NCI-H1417 treated with DMSO at 0.1 percent for 48 hours (cell line): ENCODE measurements at places on chromosomes 16 and 17.
A peak's percentile ranks its signal among the peaks of the same experiment; 100 is the strongest.

DNA sequence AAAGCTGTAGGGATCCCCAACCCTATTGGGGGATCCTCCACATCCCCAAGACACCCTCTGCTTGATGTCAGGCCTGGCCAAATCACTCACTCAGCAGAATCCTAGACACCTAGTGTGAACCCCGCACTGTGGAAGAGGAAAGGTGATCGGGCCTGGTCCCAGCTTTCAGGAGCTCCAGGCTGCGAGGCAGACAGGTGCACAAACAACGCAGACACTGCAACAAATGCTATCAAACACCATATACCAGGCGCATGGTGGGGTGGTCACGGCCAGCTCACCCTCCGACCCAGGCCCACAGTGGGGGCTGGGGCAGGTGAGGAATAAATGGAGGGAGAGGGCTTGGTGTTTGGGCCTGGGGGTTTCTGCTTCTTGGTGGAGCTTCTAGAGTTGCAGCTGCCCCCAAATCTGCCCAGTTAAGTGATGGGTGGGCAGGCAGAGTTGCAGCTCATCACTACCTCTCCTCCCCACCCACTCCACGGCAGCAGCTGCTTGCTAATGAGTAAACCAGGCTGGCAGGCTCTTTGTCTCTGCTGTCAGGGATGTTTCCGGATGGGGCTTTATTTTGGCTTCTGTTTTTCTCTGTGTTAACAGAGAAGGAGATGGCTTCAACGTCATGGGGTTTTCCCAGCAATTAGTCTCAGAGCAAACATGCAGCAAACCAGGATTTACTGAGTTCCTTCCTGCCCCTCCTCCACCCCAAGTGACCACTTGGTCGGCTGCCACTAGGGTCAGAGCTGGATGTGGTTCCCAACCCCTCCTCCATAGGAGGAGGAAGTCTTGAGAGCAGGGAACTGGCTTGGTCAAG, 46.6 kb downstream of the PECAM1 start:
- peak; percentile 53 for DNase-seq

DNA sequence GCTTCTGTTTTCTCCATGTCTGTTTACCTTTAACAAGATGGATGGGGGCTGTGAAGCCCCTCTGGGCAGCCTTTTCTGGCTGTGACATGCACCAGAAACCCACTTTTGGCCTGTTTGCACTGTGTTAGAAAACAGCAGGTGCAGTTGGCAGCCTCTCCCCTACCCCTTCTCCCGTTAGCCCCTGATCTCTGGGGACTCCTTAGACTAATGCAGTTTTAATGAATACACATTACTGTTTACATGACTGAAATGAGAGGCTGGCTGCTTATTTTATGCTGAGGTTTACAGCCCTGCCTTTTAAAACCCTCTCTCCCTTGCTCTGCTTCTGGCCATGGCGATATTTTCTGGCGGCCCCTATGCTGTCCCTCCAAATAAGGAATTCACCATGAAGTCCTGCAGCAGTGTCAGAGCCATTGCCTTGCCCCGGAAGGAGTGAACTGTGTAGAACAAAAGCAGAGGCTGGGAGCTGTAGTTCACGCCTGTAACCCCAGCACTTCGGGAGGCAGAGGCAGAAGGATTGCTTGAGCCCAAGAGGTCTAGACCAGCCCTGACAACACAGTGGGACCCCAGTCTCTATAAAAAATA, 79.3 kb downstream of the PRKCB start:
- no peak for DNase-seq

DNA sequence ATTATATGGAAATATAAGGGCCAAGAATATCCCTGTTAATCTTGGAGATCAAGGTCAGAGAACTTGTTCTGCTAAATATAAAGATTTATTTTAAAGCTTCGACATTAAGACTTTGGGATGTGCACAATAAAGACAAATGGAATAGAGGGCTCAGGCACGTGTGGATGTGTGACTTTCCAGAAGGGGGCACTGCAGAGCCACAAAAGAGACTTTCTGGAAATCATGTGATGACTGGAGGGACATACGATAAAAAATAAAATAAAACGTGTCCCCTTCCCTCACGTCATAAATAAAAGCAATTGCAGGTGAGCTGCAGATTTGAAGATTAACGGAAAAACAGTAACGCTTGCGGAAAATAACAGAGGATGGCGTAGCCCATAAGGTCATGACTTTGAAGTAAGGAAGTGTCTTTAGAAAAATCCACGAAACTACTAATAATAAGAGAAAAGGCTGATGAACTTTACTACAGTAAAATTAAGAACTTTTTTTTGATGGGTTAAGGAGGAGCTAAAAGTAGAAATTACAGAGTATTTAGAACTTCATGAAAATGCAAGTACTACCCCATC, 9.4 kb upstream of the ENGASE start:
- no peak for DNase-seq

DNA sequence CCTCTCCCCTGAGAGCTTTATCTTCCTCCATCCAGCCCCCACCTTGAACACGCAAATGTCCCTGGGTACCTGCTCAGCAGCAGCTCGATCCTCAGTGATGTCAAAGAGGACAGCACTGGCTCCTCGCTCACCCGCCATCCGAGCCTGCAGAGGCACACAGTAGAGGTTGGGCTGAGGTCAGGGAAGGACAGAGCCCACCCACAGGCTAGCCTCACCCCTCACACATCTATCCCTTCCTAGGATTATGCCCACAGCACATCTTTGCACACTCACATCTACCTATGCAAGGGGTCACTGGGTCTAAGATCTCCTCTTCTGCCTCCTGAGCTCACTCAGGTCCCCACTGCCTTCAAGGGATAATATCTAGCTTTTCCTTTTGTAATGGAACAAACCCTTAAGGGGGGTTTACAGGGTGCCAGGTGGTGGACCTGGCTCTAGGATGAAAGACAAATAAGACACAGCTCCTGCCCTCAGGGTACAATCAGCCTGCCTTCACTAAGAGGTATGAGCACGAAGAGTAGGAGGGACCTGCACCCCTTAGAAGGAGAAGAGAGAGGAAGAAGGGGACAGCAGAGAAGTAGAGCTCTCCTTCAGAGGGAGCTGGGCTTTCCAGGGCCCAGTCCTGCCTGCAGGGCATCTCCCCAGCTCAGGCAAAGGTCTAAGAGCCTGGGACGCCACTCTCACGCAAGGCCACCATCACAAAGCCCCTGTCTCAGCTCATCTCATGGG, 11.6 kb upstream of the SUPT4H1 start:
- DNase-seq = no peak

DNA sequence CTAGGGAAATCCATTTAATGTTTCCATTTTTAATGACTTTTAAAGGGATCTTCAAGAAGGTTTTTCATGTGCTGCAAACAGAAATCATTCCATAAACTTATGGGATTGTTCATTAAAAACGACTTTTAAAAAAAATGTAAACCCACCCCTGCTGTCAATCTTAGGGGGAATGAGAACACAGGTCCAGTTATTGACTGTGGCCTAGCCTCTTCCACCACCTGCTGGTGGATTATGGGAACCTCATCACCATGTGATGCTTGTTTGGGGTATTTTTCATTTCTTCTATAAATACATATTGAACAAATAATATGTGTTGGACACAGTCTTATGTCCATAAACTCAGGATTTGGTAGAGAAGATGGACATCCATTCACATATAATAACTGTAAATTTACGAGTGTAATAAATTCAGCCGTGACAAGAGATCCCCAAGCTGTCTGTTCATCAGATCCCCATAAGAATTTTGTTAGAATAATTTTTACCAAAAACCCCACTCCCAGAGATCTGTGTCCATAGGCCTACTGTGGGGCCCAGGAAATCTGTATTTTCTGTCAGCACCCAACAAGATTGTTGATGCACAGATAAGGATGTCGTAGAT, 42.0 kb upstream of the TMC5 start:
- DNase-seq = peak; percentile 36

GRCh38 chr17:16342979-16343378, 10.3 kb downstream of the CENPV start:
- DNase-seq = no peak

DNA sequence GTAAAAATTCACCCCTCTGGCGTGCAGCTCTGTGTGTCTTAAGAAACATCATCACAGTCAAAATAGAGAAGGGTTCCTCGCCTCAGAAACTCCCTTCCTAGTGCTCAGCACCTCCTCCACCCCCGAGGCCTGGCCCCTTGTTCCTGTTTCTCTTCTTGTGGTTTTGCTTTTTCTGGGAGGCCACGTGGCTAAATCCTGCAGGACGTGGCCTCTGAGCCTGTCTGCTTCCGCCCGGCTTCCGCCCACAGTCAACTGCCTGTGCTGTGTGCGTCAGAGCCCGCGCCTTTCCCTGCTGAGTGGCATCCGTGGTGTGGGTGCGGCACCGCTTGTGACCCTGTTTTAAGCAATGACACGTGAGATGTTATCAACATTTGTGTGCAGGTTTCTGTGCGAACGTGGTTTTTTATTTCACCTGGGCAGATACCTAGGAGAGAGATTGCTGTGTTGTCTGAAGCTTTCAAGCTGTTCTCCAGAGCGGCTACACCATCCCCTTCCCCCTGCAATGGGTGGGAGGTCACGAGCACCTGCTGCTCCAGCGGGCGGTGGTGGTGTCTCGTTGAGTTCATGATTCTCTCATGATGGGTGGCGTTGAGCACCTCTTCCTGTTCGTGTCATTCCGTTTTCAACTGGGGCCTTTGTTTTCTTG, 21.7 kb downstream of the ACSF3 start:
- no peak for DNase-seq

GRCh38 chr16:46836534-46837530, 5.9 kb upstream of the C16orf87 start:
- no peak for DNase-seq

GRCh38 chr17:77908501-77908900, 50.0 kb upstream of the TNRC6C start:
- no peak for DNase-seq

DNA sequence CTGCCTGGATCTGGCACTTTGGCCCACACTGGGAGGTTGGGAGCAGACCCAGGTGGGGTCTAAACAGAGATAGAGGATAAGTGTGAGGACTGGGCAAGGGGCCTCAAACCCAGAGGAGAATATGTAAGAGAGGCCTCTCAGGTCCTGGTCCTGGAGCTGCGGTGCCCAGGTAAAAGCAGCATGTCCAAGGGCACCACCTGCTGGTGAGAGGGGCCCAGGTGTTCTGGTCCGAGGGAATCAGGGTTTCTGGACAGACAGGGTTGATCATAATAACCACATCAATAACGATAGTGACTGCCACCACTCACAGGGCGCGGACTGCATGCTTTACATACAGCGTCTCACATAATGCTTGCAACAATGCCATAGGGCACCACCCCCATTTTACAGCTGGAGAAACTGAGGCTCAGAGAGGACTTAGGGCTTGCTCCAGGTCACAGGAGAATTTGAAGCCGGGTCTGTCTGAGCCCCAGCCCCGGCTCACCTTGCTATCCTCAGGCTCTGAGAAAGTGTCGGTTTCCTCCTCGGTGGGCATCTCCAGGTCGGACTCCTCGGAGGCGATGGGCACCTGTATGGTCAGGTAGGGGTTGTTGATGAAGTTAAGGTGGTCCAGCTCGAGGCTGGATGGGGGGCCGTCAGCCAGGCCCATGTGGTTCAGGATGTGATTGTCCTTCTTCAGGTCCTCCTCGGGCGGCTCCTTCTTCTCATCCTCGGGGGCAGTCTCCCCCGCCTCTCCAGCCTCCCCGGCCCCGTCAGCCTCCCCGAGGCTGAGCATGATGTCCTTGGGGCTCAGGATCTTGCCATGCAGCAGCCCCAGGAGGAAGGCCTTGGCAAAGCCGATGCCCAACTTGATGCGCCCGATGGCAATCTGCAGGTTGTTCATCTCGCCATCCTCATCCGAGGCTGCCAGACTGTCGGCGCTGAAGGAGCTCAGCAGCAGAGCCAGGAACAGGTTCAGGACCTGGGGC, 19.1 kb upstream of the CD79B start:
- DNase-seq = no peak

- no peak for DNase-seq
Observed at GRCh38 chr17:9115214-9116191, 94.2 kb downstream of the NTN1 start.

- no peak for DNase-seq
Observed at GRCh38 chr16:57876210-57876609, 73.9 kb upstream of the KIFC3 start.

DNA sequence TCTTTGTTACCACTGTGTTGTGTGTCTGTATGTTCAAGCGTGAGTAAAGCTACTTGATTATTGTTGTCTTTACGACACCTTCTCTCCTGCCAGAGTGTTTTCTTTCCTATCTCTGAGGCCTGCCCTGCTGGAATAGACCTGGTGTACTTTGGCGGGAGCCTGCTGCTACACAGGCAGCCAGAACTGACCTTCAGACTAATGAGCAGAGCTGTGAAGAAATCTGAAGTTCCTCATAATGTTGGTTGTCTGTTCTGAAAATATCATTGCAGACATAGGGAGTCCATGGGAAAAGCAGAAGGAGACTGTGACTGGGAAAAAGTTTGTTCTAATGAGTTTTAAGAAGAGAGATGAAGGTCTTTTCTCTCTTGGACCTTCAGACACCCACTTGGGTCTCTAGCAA, 9.8 kb downstream of the RHOT1 start:
- DNase-seq = no peak

GRCh38 chr16:5321930-5322329, 224.3 kb upstream of the EEF2KMT start:
- DNase-seq = no peak

GRCh38 chr17:28563475-28563874, 7.8 kb downstream of the PIGS start:
- DNase-seq = no peak

- DNase-seq = no peak
Observed at GRCh38 chr16:71282943-71283342, 6.3 kb downstream of the CMTR2 start.

DNA sequence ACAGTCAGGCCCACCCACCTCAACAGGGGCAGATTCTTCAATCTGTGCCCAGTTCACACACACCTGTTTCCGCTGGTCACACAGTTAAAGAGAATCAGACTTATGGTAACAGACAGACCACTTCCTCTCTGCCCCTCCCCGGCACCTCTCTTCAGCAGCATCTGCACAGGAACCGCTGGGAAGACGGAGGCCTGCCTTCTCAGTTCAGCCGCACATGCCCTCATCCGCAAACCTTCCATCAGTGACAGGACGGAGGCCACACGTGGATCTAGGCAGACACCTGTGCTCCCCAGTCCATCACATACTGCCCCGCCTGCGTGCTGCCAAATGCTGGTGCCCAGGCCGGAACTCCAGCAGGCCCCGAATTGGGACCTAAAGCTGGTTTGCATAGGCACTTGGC, 10.3 kb downstream of the PHB1 start:
- no peak for DNase-seq

DNA sequence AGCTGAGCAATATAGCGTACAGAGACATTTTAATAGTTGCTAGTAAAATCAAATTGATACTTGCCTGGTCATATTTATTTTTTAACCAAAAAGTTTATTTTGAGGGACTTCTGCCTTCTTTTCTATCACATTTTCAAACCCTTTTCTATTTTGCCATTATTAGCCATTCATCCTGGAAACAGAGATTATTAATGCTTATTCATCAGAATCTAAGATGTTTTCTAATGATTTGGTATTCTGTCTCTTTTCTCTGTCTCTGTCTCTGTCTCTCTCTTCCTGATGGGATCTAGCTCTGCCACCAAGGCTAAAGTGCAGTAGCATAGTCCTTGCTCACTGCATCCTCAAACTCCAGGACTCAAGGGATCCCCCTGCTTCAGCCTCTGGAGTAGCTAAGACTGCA, 871.3 kb upstream of the CDH8 start:
- no peak for DNase-seq

GRCh38 chr17:31095236-31096105, 694 bp downstream of the NF1 start:
- DNase-seq = no peak

- no peak for DNase-seq
Observed at GRCh38 chr17:7114875-7115614, 423 bp upstream of the ASGR2 start.

- DNase-seq = no peak
Observed at GRCh38 chr17:46895171-46895570, 27.8 kb upstream of the GOSR2 start.
